ENCODE measurements at places on chromosomes 6 and 20. TPM values are rescaled to one million over a fixed set of nuclear protein-coding genes. Genes with fewer than 3 reads are reported as not detected.

DNA sequence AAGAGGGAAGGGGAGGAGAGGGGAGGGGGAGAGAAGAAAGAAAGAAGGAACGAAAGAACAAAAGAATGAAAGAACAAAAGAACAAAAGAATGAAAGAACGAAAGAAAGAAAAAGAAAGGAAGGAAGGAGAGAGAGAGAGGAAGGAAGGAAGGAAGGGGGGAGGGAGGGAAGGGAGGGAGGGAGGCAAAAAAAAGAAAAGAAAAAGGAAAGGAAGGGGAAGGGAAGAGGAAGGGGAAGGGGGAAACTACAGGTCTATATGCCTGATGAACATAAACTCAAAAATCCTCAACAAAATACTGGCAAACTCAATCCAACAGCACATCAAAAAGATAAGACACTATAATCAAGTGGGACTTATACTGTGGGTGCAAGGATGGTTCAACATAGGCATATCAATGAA, 13.7 kb upstream of the LGSN start:
- DNase-seq, result no peak

- no peak for DNase-seq
Observed at GRCh38 chr6:94217836-94218235, 798.5 kb upstream of the EPHA7 start.

DNA sequence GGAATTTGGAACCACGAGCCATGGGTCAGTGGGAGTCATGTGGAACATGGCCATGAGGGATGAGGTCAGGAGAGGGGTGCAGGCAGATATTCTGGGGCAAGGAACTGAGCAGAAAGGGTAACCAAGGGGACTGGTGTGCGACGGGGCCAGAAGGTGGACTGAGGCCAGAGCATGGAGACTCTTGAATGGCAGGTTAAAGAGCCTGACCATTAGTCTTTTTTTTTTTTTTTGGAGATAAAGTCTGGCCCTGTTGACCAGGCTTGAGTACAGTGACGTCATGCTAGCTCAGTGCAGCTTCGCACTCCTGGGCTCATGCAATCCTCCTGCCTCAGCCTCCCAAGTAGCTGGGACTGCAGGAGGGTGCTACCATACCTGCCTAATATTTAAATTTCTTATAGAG, 64.0 kb downstream of the RREB1 start:
- DNase-seq, result no peak

- no peak for DNase-seq
Observed at GRCh38 chr20:12077875-12078274, 160.2 kb downstream of the BTBD3 start.

DNA sequence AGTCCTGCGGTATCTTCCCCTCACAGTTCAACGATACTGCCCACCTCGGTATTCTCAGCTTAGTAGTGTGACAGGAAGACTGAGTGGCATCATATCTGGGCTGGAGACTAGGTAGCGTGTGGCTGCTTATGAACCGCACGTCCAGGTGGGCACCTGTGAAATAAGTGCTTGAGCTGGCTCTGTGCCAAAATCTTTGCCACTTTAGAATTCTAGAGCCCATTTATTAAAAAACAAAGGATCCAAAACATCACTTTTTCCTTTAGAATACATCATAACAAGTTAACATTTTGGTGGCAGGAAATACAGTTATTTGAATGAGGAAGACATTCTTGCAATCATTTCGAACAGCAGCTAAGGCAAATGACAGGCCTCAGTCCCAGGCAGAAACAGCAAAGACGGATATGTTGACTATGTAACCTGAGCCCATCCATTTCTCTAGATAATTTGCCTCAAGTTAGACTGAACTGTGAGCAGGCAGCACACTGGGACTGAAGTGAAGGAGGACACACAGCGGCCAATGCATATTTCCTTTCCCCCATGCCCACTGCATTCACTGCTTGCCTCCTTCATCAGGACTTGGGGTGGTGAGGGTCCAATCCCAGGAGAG, 136.6 kb downstream of the GMDS start:
- DNase-seq, result no peak

- DNase-seq, result no peak
Observed at GRCh38 chr6:140713495-140713894, 1339.0 kb upstream of the CITED2 start.

Gene ERGIC3
- total RNA-seq, result 233 TPM

Gene CCN6
- total RNA-seq, result not detected

Gene ADGRF4
- 1.9 TPM for total RNA-seq
